ENCODE measurements at places on chromosomes 7 and 10.

GRCh38 chr10:74813381-74814259 is 12.8 kb upstream of the KAT6B start:
- DNase-seq = no peak

DNA sequence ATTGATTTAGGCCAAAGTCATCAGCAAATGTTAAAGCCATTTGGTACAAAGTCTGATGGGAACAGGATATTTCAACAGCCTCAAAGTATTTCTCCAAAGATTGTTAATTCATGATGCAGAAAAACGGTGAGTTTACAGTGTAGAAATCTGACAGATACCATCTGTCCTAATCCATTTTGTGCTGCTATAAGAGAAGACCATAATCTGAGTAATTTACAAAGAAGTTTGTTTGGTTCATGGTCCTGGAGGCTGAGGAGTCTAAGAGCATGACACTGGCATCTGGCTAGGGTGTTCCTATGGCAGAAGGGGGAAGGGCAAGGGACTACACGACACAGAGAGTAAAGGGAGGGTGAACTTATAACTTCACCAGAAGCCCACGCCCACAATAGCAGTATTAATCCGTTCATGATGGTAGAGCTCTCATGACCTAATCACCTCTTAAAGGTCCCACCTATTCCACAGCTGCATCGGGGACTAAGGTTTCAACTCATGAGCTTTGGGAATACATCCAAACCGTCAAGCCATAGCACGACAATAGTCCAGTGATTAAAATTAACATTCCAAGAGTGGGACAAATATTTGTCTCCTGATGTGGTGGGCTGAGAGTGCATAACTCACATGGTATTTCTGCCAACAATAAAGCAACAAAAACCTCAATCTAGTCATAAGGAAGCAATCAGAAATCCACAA is 298.6 kb upstream of the AKR1E2 start:
- DNase-seq = no peak

- DNase-seq = no peak
Measured at GRCh38 chr10:72697716-72698115, 5.8 kb downstream of the MCU start.

GRCh38 chr7:98470485-98471240 is 69.8 kb upstream of the BAIAP2L1 start:
- peak; percentile 12 for DNase-seq

GRCh38 chr7:113087071-113087998 is 708 bp upstream of the GPR85 start:
- no peak for DNase-seq

GRCh38 chr7:132919771-132920170 is 162.1 kb downstream of the CHCHD3 start:
- DNase-seq = no peak

DNA sequence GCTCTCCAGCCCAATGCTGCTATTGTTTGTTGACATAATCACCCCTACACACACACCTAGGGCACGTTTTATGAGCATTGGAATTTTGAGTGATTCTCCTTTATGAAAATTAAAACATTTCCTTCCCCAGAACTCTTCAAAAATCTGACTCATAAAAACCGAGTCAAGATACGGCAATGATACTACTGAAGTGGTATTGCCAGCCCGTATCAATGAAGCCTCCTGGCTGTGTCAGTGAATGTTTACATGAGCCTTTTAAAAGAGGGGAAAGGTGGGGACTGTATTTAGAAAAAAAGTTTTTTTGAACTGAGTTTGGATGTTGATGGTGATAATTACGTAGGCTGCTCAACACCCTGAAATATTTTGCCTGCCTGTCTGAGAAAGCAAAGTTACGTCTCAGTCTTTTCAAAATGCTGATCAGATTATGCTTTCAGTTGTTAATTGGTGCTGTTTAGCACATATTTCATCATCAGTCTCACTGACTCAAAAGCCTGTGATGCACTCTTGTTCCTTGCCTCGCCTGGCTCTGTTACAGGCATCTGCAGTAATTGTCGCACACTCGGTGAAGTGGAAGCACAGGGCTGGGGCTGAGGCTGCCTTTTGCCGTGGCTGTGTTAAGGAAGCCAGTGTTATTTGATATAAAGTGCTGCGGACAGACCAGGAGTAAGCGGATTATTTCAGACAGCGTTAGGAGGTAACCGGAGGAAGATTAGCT is 157.4 kb upstream of the TCF7L2 start:
- no peak for DNase-seq

- no peak for DNase-seq
Measured at GRCh38 chr10:107442035-107442505, 277.6 kb upstream of the SORCS1 start.

DNA sequence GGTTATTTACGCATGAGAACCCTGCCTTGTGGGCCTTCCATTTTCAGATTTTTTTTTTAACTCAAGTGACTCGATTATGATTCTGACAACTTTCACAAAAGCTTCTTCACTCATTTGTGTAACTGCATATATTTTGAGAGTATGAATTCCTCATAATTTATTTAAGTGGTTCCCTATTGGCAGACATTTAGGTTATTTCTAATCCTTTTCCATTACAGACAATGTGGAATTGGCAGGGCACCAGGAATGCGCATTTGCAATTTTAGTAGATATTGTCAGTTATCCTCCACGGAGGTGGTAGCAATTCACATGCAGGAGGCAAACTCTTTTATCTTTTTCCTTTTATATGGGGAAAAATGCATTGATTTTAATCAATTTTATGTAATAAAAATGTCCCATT is 2.5 kb downstream of the TMEM176B start:
- DNase-seq = no peak

DNA sequence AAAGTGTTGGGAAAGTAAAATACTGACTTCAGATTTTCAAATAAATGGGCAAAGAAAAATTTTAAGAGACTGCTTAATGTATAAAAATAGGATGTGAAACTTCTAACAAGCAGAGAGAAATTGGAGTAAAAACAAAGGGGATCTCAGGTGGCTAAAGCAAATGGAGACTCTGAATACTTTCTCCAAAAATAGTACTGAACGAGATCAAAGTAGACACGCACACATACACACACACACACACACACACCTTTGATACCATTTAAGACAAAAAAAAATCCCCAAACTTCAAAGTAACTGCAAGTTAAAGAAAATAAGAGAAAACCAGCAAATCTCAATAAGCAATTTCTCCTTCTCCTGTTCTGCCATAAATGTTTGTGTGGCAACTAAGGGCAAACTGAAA is 307.3 kb downstream of the CRPPA start:
- no peak for DNase-seq

- DNase-seq = no peak
Measured at GRCh38 chr10:32171204-32171603, 115.0 kb upstream of the KIF5B start.

- no peak for DNase-seq
Measured at GRCh38 chr10:112951359-112952281, 1.6 kb downstream of the TCF7L2 start.

- no peak for DNase-seq
Measured at GRCh38 chr10:101287183-101287996, 58.1 kb upstream of the LBX1 start.

- DNase-seq = no peak
Measured at GRCh38 chr7:1948301-1948796, 278.3 kb downstream of the ELFN1 start.

DNA sequence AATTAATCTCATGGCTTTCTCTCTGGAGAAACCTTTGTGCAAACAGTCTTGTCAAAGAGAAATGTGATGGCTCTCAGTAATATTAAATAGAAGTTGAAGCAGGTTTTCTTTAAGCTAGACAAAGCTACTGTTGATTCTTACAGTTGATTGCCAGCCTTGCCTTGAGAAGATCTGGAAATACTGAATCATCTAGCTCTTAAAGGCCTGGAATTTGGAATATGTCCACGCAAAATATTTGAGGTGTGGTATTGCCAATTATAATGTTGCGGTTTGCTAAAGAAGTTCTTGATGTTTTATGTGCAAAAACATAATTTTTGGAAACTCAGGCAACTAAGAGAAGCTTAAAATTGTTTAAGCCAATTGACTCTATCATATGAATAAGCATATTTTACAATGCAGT is 371.9 kb downstream of the PHF14 start:
- no peak for DNase-seq

DNA sequence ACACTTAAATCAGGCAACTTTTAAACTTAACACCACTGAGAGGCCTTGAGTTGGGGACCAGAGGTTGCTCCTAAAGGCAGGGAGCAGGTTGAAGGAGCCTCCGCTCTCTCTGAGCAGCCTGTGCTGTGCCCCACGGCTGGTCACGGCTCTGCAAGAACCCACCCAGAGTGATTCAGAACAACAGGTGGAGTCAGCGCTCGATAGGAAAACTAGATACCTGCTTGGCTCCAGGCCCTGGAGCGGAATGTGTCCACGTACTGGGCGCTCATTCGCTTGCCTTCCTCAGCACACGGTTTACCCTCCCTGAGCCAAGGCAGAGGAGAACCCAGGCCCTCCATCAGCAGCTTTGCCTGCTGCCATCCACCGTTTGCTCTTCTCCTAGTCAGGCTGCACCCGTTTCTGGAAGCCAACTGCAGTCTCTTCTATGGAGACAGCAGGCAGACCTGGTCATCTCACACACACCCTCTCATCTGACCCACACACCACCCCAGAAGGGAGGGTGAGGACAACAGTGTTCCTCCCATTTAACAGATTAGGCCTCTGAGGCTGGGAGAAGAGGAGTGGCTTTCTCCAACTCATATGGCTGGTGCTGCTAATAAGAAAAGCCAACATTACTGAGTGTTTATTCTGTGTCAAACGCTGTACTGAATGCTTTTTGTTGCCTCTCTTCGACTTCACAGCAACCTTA is 37.6 kb upstream of the PDCD4 start:
- DNase-seq = no peak

GRCh38 chr10:97659589-97659988 is 19.1 kb downstream of the PI4K2A start:
- no peak for DNase-seq

- DNase-seq = no peak
Measured at GRCh38 chr7:152551304-152552036, 115.7 kb upstream of the KMT2C start.

GRCh38 chr7:107810626-107811025 is 7.6 kb upstream of the SLC26A3 start:
- DNase-seq = no peak

DNA sequence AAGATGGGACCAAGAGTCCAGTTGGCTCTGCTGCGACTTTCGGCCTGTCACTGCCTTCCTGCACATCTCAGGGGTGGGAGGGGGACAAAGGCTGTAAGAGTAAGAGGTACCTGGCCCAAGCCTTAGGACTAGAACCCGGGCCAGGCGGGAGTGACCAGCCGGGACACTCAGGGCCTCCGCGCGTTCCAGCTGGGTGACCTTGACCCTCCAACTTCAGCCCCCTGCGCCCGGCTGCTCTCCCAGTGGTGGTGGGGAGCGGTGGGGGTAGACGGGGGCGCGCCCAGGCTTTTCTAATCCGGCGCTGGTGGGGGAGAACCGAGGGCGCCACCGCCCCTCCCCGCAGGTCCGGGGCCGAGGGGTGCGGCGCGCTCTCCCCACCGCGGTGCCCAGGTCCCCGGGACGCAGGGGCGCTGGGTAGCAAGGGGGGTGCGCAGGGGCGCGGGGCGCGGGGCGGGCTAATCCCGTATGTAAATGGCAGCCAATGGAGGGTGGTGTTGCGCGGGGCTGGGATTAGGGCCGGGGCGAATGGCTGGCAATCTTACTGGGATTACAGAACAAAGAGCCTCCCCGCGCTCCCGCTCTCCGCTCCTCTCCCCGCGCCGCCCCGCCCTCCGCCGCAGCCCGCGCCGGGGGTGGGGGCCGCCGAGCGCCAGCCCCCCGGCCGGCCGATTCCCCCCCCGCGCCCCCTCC is at the start of gene GTF2IRD1:
GTF2IRD1 (plus strand) TSS at position 585 of the 690 bp plus-strand sequence. CDS start 54,175 bp downstream, outside the sequence.
- DNase-seq = peak; percentile 33

DNA sequence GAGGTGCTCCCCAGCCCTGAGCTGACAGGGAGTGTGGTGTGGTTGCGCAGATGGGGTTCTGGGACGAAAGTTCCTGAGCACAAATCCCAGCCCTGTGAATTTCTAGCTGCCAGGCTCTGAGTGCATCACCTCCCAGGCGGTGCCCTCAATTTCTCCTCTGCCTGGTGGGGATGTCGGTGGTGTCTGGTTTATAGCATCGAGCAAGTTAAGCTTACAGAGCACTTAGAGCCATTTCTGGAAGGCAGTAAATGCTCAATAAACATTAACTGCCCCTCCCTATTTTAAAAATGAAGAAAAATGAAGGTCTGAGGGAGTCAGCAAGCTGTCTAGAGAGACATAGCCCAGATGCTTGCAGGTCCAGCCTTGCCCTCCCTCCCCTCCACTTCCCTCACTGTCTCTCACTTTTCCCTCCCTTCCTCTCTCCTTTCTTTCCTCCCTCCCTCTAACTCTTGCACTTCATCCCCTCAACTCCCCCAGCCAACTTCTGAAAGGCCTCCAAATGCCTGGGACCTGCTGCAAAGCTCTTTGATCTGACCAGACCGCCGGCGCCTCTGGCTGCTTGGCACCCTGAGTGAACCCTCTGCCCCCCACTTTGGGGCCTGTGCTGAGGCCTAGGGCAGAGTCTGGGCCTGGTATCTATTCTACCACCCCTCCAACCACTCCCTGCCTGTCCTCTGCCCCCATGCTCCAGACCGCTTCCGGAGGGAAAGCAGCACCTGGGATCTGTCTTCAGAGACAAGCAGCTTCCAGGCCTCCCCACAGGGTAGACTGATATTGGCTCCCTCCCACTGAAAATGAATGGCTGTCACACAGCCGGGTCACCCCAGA is 438.3 kb downstream of the RPS24 start:
- DNase-seq = no peak

GRCh38 chr10:22693860-22694259 is 20.5 kb downstream of the PIP4K2A start:
- DNase-seq = no peak

DNA sequence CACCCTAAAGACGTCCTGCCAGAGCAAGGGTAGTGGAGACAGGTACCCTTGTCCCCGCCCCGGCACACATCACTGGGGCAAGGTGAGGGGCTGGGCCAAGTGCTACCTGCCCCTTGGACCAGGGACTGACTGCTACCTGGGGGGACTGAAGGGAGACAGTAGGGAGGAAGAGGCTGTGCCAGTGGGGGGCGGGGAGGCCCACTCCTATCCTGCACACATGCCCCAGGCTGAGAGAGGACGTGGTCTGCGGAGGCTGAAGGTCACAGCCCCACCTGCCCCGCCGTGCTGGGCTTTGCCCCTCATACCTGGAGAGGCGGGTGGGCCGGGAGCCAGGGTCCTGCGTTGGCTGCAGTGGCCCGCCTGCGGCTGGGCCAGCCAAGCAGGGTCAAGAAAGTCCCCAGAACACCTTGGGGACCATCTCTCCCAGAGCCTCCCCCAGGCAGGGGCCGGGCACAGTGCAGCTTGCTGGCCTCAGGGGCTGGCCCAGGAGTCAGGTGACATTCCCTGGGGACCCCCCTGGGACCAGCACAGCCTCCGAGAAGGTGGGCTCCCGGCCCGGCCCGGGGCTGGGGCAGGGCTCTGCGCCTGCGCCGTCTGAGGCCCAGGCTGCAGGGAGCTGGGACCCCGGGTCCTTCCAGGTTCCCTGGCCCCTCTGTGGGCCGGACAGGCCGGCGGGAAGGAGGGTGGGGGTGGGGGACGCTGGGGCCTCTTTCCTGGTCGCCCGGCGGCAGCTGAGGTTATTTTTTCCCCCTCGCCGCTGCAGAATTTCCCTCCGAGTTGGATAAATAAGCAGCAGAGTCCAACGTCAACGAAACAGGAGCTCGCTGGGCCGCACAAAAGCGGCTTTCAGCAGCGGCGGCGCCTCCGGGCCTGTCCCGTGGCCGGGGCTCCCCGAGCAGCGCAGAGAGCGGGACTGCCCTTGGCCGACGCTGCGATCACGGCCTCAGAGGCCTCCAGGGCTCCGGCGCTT is 9.8 kb upstream of the FZD9 start:
- no peak for DNase-seq

Measured in stimulated activated CD4-positive, alpha-beta T cell treated with anti-CD3 and anti-CD28 coated beads, Interleukin-15, amount 100 ng/mL, for 1 hour (primary cell).